ENCODE measurements at places on chromosomes 2 and 18.

GRCh38 chr2:216994353-216994854 lies 134.5 kb upstream of the TNP1 start:
- no peak for DNase-seq

DNA sequence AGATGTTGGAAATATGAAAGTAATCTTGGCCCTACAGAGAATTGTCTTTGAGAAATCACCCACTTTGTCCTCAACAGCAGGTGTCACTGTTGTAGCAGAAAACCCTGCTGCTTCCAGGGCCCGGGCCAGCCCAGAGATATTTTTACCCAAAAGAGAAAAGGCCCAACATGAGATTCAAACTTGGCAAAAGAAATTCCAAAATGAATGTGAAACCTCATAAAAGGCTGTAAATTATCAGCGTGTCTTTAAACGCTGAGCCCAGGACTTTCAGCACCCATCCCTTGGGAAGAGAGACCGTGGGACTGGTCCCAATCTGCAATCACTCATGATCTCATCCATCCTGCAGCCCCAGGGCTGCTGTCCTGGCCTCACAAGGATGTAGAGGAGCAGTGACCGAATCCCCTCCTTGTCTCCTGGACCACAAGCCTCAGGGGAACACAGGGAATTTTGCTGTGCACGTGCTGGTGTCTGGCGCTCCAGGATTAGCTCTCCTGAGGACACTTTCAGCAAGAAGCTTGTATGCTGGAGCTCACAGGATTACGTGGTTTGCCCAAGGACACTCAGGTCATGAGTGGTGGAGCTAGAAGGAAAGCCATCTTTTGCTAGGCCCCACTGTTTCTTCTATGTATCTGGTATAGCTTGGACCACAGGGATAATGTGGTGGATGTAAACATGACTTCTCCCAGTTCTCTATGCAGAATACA lies 202.1 kb downstream of the RNF144A start:
- no peak for DNase-seq

- no peak for DNase-seq
Measured at GRCh38 chr2:76506538-76506937, 795.8 kb upstream of the GCFC2 start.

DNA sequence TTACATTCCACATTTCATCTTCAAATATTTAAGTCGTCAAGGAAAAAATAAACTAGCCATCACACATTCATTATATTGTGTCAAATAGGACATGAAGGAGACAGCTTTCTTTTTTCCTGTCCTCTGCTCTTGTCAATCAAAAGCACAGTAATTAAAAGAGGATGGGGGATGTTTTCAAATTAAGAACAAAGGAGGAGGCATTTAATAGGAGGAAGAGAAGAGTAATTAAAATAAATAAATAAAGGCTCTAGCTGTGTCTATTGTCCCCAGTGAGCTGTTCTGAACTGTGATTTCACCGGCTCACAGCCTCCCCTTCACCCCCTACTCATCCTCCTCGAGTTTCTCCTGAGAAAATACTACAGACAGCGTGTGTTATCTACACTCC lies 1377.1 kb upstream of the PIK3C3 start:
- no peak for DNase-seq

GRCh38 chr2:239687441-239687840 lies 286.6 kb upstream of the HDAC4 start:
- DNase-seq, result no peak

- DNase-seq, result no peak
Measured at GRCh38 chr18:13610555-13611141, 115.7 kb downstream of the FAM210A start.

DNA sequence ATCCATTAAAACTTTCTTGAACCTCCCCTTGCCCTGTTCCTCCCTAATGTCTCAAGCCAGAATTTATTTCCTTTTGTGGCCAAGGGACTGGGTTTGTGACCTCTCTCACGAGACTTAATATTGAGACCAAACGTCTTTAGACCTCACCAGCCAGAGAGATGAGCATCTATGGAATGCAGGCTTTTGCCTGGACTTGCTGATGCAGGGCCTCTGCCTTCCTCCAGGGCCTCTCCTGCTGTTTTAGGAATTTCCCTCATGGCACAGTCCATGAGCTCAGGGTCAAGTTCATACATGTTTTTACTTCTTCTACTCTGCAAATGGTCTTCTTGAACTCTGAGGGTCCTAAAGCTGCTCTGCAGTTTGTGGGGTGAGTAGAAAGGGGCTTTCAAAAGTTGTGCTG lies 22.3 kb downstream of the IL1B start:
- DNase-seq, result no peak

DNA sequence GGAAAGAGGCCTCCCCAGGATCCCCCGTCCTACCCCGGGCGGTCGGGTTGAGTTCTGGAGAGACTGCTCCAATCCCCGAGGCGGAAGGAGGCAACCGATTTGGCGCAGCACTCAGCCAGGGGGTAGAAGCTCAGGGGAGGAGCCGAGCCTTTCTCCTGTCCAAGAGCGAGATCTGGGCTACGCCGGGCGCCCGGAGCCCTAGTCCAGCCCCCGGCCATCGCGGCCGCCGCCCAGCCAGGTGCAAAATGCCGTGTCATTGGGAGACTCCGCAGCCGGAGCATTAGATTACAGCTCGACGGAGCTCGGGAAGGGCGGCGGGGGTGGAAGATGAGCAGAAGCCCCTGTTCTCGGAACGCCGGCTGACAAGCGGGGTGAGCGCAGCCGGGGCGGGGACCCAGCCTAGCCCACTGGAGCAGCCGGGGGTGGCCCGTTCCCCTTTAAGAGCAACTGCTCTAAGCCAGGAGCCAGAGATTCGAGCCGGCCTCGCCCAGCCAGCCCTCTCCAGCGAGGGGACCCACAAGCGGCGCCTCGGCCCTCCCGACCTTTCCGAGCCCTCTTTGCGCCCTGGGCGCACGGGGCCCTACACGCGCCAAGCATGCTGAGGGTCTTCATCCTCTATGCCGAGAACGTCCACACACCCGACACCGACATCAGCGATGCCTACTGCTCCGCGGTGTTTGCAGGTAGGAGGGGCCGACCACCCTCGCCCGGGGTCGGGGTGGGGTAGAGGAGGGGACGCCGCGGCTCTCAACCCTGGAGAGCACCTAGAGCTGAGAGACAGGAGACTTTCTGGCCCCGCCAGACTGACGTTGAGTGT lies at the start of gene DYSF:
DYSF (plus strand) TSS at position 158 of the 817 bp plus-strand sequence.
- no peak for DNase-seq

DNA sequence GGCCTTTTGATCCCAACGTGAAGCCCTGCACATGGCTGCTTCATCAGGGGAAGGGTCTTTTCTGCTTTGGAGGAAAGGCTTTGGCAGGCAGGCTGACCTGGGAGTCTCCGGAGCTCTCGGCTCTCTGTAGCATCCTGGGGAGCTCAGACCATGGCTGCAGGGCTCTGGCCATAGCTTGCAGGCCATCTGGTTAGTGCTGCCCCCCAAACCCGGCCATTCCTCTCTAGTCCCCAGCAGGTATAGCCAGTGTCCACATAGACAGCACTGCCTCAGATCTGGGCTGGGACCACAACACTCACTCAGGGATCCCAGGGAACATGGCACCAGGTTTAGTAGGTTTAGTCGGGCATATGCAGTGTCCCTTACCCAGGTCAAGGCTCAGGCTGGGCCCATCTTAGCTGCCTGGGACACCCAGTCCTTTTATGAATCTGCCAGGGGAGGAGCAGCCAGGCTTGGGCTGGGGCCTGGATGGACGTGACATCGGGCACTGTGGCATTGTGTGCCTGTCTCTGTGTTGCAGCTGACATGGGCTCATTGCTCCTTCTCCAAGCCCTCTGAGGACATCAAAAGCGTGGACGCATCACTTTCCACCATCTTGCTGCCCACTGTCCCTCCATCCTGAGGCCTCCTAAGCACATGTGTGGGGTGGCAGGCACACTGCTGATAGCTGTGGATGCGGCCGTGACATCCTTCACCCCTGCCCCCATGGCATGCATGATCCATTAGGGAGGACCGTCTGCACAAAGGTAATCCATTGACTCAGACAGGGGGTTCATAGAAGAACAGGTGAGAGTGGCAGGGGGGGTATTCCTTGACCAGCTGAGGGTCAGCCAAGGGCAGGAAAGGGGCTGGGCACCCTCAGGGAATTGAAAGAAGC lies 19.2 kb upstream of the GPR35 start:
- no peak for DNase-seq

DNA sequence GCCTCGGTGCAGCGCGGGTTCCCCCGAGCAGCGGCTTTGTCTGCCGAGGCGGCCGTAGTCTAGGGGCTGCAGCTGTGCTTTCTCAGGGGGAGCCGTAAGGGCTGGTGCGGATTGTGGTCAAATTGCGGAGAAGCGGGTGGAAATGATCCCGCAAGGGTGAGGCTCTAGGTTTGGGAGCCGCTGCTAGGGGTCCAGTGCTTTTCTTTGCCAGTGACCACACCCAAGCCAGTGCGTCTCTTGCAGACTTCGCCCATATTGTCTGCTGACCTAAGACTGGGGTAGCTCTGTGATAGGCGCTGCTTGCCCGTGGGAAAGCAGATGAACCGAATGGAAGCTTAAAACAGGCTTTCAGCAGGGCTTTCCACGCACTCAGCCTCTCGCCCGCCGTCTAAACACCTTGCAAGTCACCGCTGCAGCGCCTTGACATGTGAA lies 2.1 kb downstream of the DPYSL5 start:
- DNase-seq, result no peak

- DNase-seq, result no peak
Measured at GRCh38 chr18:58505181-58505580, 123.7 kb downstream of the ALPK2 start.

- DNase-seq, result no peak
Measured at GRCh38 chr2:237043866-237044265, 41.8 kb upstream of the COPS8 start.

DNA sequence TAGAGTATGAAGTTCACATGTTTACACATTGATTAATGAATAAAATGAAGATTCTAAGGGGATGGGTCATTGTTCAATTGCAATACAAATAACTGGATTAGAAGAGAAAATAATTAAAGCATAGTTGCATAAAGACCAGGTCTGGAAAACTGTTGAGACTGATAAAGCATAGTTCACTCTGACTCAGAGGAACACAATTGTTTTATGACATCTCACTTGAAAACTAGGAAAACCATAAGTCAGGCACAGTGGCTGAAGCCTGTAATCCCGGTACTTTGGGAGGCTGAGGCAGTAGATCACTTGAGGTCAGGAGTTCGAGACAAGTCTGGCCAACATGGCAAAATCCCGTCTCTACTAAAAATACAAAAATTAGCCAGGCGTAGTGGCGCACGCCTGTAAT lies 46.7 kb downstream of the PLA2R1 start:
- DNase-seq, result no peak

- DNase-seq, result peak; percentile 13
Measured at GRCh38 chr2:110747522-110748488, 15.4 kb downstream of the ACOXL start.

DNA sequence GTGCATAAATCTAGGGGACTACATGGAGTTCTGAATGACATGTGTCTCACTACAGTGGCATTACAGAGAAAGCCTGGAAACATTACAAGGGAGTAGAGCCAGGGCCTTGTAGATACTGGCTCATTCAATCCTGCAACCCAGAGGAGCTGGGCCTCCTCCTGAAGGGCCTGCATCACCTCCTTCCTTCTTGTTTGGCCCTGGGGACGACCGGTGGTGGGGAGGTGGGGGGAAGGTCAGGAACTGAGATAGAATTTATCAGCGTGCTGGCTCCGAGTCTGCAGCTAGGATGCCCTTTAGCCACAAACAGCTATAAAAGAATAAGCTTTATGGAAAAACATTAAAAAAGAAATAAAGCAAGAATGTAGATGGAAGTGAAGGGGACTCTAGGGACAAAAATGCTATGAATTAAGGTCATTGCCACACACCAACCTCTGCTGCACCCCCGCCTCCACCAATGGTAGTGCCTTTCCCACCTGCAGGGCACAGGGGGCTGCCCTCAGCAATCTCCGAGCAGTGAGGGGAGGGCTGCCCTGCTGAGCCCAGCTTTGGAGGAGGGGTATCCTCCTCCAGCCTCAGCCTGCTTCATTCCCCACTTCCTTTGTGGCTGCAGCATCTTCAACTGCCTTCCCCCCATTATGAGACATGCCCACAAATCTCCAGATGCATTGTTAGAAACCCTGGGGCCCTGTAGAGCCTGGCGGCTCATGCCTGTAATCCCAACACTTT lies 149.0 kb downstream of the MSH2 start:
- DNase-seq, result no peak

DNA sequence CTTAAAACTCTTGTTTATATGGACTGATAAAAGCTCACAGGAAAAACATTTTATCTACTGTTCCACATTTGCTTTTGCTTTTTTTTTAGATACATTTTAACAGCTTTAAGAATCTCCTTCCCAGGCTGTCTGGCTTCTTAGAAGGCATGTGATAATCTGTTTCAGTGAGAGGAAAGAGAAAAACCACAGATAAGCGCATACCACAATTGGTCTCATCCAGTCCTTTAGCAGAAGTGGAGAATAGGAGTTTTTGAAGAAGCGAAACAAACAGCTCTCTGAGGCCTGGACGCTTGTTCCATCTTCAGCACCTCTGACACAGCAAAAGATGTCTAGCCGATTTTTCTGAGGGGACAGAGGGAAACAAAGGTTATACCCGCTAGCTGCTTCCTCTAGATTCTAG lies 37.6 kb downstream of the RMC1 start:
- DNase-seq, result no peak

DNA sequence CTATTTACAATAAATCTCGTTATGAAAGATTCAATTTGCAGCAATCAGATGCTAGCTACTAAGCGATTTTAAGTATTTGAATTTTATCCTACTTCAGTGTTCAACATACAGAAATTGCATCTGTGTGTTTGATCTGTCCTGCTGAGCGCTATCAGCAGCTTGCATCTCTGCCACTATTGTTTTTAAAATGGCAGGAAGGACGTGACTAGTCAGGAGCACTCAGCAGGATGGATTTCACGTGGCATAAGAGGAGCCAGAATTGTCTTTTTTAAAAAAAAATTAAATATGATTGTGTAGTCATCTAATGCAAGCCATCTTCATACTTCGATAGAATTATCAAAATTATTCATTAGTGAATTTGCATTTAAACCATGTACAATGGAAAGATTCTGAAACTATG lies 2.8 kb upstream of the KLHL14 start:
- DNase-seq, result no peak

DNA sequence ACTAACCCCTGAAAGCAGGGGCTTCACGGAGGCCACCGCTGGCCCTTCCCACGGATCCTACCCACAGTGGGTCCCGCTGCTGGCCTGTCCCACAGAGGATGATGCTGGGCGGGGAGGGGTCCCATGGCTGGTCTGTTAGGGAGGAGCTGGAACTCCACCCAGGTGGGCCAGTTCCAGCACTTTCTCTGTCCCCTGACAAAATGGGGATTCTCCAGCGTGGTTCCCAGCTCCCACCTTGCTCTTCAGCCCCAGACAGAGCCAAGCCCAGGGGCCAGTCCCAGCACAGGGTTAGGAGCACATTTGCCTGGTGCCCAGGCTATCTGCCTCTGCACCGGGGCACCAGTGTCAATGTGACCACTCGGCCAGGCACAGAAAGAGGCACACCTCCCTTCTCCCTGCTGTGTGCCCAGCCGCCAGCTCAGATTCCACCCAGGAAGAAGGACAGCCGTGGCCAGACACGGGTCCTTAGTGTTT lies 50.0 kb downstream of the ANKMY1 start:
- no peak for DNase-seq

GRCh38 chr2:196143730-196144131 lies 27.6 kb downstream of the STK17B start:
- DNase-seq, result no peak

GRCh38 chr2:28654663-28655320 lies 96.8 kb upstream of the PPP1CB start:
- peak; percentile 65 for DNase-seq
